ENCODE measurements at places on chromosomes 7 and 10.

GRCh38 chr10:4848356-4849041 lies 22.5 kb downstream of the AKR1E2 start:
- DNase-seq = no peak

DNA sequence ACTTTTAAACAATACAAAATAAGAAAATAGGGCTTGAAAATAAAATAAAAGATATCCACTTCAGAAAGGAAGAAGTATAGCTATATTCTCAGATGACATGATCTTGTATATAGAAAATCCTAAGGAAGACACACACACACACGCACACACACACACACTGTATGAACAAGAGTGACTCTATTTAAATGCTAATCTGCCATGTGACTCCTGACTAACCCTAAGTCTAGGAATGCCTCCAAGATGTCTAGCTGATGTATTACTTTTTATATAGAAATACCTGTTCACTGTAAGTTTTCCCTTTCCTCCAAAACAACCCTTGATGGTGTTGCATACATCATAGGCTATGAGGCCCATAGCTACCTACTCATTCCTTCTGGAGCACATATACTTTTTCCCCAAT lies 173.1 kb upstream of the LRRTM3 start:
- no peak for DNase-seq

GRCh38 chr10:35762311-35763030 lies 120.4 kb upstream of the FZD8 start:
- DNase-seq = no peak

DNA sequence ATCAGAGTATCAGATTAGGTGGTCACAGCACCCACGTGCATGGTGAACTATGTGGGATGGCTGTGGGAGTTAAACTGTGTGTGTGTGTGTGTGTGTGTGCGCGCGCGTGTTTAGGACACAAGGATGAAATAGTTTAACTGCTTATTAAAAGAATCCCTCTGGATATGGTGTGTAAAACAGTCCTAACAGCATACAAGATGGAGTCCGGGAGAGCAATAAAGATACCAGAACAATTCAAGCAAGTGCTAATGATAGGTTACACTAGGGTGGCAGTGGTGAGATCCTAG lies 202.2 kb downstream of the IPMK start:
- DNase-seq = no peak

DNA sequence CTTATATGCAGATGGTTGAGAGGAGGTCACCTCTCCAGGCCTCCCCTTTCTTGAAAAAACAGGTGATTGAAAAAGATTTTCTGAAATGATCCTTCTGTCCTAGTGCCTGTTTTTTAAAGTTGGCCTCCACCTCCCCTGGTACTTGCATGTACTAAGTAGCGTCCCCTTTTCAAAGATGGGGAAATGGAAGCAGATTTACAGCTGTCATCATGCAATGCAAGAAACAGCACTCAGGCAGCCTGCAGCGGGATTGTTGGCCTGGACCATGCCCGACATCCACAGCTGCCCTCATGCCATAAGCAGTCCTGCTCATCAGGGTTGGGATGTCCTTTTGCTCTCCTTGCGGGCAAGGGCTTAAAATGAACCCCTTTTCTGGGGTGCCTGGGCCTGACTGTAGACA lies 127.2 kb upstream of the MGMT start:
- no peak for DNase-seq

DNA sequence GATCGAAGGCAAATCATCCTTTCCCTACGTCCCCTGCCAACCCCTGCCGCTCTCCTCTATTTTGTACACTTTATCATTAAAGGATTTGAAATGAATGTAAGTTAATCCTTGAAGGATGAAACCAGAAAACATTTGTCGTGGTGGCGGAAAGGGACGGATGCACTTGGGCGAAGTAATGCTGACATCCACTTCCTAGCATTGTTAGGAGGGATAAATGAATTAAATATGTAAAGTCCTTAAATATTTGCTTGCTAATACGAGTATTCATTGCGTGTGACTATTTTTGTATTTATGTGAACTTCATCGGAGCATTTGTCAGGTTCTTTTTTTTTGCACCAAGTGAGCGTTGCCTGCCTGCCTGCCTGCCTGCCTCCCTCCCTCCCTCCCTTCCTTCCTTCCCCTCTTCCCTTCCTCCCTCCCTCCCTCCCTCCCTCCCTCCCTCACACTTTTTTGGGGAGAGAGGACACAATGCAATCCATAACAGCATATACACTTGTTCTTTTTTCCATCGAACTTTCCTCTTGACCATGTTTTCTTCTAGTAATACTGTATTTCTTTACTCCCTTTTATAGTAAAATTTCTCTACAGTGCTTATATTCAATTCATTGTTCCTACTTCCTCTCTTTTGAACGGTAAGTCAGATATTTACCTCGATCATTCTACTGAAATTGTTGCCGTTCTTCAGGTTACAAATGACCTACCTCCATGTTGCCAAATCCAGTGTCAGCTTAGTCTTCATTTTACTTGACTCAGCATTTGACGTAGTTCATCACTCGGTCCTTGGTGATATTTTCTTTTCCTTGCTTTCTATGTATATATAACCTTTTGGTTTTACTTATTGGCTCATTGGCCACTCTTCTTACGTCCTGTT lies 831 bp downstream of the CCDC7 start:
- no peak for DNase-seq

- DNase-seq = no peak
Measured at GRCh38 chr7:30812676-30813075, 41.5 kb downstream of the MINDY4 start.

DNA sequence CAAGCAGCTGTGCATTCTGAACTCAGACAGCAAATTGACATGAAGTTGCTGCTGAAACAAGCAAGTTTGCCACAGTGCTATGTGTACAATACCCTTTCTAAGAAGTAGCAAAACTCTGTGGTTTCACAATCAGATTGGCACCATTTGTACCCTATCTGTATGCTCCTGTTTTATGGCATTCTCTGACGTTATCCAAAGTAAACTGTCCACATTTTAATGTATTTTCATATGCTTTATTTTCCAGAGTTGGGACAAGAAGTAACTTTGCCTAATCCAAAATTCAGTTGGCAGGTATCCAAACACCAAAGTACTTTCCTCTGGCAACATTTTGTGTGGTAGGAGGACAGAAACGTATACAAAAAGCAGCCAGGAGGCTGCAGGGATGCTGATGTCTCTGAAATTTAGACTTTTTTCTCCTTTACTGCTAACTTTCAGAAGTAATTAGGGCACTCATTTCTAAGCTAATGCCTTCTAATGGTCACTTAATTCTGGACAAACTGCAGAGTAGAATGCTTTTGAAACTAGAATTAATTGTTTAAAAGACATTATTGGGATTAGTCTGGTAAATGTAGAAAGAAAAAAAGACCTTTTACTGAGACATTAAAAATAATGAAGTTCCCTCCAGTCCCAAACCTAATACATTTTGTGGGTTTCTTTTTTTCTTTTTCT lies 414.7 kb upstream of the NRP1 start:
- DNase-seq = no peak

- no peak for DNase-seq
Measured at GRCh38 chr10:60043561-60044241, 137.3 kb upstream of the CCDC6 start.

DNA sequence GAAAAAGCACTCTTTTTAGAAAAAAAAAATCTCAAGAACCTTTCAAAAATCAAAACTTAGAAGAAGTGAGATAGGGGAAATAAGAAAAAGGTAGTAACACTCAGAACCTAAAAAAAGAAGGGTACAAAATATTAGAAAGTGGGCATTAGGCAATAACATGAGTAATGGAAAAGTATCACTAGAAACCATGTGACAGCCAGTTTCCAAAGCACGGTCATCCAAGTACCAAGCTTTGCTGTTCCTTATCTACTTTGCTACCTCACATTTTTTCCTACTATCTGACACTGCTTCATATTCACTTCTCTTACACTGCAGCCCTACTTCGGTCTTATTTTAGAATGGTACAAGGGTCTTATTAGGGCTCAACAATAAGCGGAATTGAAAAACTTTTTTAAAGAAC lies 30.3 kb downstream of the IMMP2L start:
- DNase-seq = no peak

- DNase-seq = no peak
Measured at GRCh38 chr10:71799608-71800453, 26.5 kb upstream of the VSIR start.

DNA sequence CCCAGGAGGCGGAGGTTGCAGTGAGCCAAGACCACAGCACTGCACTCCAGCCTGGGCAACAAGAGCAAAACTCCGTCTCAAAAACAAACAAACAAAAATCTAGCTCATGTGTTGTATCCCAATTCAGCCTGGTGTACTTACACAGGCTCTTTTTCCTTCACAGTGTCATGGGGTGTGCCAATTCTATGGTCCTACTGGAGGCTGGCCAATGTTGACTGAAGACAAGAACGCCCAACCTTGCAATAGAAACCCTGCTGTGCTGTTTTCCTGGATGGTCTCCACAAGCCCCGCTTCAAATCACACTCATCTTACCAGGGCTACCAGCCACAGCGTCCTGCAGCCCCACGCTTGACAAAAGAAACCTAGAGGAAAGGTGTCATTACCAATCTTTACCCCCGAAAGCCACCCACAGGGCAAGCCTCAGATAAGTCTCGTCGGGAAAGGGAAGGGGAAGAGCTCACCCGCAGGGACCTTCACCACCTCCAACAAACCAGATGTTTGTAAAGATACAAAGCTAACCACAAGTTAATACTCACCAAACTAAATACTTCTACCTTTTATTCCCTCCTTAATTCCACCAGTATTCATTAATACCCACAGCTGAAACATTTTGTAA lies 64.8 kb downstream of the TNS3 start:
- DNase-seq = no peak

- DNase-seq = peak; percentile 80
Measured at GRCh38 chr10:22816298-22816653, 101.9 kb upstream of the PIP4K2A start.

DNA sequence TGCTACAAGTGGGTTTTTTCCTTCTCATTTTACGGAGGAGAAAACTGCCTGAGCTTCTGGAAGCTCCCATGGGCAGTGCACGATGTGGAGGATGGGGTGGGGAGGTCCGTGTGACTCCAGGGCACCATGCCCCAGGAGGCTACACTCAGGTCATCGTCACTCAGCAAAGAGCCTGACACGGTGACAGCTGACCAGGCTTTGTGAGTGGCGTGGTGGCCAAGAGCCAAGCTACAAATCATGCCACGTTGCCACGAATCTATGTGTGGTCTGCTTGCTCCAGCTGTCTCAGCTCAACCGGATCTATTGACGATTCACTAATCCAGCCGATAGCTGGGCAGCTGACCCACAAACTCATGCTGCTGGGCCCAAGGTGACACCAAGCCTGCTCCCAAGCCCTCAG lies 27.6 kb upstream of the C10orf71 start:
- DNase-seq = no peak

GRCh38 chr10:6669269-6669859 lies 89.3 kb upstream of the PRKCQ start:
- peak; percentile 31 for DNase-seq

- DNase-seq = no peak
Measured at GRCh38 chr10:80260295-80261243, 28.9 kb downstream of the MAT1A start.

DNA sequence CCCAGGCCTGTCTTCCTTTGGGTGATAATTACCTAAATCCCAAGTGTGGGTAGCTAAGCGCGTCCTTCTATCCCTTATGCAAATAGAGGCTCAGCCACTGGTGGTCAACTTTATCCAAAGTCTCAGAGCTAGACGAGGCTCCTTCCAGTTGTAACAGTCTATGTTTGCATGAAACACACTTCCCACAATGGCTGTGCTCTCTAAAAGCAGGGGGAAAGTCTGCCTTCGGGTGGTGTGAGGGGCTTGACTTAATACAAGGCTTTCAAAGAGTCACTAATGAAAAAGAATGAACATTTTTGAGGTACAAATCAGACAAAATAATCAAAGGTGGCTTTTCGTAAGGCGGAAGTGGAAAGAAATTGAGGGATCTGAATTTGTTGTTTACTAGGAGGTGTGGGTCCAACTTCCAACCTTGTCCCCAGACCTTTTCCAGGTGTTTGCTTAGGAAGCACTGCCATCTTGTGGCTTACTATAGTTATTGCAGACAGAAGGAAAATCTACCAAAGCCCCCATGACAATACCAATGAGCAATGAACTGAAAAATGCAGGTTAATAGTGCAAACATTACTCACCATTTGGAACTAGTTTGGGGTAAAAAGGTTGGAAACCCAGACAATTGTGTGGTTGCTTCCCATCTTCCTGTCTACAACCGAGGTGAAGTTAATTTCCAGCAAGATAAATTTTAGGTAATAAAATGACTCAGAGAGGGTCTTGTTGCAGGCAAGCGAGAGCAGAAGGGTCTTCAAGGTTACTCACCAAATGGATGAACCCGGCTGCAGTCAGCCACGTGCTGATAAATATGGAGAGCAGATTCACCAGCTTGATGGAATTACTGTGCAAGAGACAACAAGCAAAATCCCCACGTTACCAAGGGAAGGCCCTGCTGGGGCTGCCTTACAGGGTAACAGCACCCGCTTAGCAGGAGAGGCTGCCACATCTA lies 525.7 kb downstream of the KCNMA1 start:
- DNase-seq = peak; percentile 53

GRCh38 chr7:142866361-142867096 lies 11.7 kb downstream of the EPHB6 start:
- no peak for DNase-seq

DNA sequence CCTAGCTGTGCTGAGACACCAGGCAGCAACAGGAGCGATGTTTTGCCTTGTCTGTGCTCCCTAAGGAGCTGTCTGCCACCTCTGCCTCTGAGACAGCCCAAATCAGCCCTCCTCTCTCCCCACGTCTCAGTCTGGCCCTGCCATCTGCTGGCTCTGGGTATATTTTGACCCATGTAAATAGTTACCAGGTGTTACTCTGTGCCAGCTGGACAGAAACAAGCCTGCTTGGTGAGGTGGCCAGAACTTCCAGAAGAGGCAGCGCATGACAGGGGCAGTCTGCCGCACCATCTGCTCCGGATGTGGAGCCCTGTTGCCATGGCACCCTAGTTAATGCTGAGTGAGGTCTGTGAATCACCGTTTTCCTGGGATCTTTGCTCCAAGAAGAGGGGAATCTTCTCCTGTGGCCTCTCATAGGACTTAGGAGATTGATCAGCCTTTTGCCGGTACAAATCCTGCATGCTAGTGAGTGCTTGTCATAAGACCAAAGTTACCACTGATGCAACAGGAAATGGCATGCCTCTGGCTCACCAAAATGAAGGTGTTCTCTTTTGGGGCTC lies 31.8 kb downstream of the GSTO2 start:
- peak; percentile 91 for DNase-seq

GRCh38 chr7:124781907-124782734 lies 16.5 kb upstream of the GPR37 start:
- no peak for DNase-seq

GRCh38 chr7:92064438-92065029 lies 69.7 kb downstream of the CYP51A1 start:
- DNase-seq = no peak

All from AG09309 (cell line).